ENCODE measurements at places on chromosomes 1 and 21.

- no peak for DNase-seq
These were observed 990.3 kb downstream of the PLA2G4A start for GRCh38 chr1:187819086-187819485.

- no peak for DNase-seq
These were observed 119.5 kb downstream of the CASZ1 start for GRCh38 chr1:10676963-10677362.

DNA sequence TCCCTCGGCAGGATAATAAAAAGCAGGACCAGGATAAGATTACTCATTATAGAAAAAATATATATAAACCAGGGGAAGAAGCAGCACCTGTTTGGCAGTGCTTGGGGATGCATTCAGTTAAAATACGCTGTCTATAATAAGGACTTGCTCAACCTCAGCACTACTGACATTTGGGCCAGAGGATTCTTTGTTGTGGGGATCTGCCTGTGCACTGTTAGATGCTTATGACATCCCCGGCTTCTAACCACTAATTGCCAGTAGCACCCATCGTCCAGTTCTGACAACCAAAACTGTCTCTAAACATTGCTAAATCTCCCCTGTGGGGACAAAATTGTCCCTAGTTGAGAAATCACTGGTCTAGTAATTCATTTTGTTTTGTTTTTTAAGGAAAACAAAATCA lies 242.1 kb downstream of the SLC45A1 start:
- DNase-seq, result no peak

GRCh38 chr1:29478879-29479278 lies 242.6 kb downstream of the PTPRU start:
- DNase-seq, result no peak

DNA sequence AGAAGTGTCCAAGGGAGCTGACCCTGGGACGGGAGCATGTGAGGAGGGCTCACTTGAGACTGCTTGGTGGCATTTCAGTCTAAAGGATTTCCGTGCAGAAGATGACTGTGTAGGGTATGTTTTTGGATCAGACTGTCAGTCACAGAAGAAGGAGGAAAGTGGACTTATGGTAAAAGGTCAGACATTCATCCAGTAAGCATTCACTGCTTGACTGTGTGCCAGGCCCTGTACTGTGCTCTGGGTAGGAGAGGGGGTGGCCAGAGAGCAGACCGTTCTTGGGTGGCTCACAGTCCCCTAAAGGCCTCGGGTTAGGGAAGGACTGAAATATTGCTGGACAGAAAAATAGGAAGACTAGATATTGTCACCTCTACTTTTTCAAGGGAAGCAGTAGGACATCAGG lies 2.1 kb upstream of the SERINC2 start:
- no peak for DNase-seq

GRCh38 chr1:199698222-199698621 lies 329.3 kb upstream of the NR5A2 start:
- DNase-seq, result no peak

GRCh38 chr1:55214934-55215193 lies 300 bp downstream of the USP24 start:
- DNase-seq, result peak; percentile 49

- DNase-seq, result peak; percentile 90
These were observed 812 bp downstream of the NBPF1 start for GRCh38 chr1:16612332-16613172.

DNA sequence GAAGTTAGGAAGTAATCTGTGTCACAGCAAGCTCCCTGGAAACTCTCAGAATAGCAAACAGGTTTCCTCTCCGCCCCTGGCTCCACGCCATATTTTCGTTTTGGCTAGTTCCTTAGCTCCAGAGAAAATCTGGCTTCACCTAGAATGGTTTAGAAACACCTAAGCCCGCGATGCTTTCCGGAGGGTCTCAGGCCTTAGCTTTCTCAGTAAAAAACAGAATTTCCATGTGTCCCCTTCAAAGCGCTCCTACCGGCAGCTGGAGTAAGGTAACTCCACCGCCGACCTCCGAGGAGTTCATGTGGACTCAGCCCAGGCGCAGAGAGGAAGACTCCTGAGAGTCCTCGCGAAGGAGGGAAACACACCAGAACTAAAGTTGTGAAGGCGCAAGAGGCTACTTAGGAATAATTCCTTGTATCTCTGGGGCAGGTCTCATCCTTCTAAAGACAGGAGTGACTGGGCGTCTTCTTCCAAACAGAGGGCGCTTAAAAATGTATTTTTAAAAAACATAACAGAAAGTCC lies 406 bp downstream of the KIAA0040 start:
- peak; percentile 45 for DNase-seq

DNA sequence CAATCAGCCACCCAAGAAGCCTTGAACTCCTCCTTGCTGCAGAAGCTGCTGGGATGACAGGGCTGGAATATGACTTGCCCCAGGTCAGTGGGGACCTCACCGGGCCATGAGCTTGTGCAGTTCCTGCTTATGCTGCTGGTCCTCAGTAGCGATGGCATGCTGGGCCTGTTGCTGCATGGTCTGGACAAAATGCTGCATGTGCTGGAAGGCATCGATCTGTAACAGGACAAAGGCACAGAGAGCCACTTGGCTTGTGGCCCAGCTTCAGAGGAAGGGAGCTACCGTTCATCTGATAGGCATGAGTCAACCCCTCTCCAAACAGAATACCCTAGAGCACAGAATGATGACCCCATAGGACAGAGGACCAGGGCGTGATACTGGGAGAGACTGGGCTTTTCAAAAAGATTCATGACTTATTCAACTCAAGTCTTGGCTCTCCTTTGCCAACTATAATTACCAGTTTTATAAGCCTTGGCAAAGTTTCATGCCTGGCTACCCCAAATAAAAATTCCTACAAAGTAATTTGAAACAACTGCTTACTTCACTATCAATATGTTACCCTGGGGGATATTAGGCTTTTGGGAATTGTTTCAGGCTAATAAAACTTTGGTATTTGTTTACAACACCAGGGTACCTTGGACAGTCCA lies 34.7 kb upstream of the EXOSC10 start:
- DNase-seq, result peak; percentile 40

DNA sequence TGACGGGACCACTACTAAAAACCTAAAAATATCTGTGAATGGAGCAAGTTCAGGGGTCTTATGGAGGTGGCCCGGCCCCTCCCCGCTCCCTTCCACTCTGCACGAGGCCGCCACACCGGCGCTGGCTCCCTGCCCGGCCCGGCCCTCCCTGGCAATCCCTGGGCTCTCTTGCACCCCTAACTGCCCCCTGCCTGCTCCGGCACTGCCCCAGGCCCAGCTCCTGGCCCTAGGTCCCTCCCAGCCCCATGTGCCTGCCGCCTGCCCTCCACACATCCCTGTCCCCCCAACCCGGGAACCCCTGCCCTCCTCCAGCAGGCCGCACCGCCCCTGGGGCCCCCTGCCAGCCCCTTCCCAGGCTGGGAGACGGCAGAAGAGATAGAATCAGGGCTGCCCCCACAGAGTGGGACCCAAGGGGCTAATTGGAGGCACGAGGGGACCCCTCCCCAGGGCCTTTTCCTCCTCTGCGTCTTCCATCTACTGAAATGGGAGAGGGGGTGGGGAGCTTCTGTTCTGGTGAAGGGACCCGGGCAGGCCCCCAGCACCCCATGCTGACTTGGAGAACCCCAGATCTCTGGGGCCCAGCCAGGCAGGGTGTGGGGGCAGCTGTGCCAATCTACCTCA lies 9.3 kb upstream of the CTRC start:
- DNase-seq, result no peak

DNA sequence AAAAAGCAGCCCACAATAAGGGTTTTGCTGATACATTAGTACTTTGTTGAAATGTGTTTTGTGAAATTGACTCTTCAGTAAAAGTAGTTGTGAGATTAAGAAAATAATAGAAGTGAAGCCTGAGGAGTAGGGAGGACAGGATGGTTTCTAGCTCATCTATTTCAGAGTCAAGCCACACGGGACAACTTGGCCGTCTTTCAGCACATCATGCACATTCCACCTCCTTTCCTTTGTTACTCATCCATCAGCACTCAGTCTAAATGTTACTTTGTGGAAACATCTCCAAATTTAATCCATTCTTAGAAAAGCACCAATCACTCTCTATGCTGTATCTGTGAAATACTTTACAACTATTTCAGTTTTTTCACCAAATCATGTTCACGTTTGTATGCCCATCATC lies 223.3 kb downstream of the FGGY start:
- DNase-seq, result no peak

DNA sequence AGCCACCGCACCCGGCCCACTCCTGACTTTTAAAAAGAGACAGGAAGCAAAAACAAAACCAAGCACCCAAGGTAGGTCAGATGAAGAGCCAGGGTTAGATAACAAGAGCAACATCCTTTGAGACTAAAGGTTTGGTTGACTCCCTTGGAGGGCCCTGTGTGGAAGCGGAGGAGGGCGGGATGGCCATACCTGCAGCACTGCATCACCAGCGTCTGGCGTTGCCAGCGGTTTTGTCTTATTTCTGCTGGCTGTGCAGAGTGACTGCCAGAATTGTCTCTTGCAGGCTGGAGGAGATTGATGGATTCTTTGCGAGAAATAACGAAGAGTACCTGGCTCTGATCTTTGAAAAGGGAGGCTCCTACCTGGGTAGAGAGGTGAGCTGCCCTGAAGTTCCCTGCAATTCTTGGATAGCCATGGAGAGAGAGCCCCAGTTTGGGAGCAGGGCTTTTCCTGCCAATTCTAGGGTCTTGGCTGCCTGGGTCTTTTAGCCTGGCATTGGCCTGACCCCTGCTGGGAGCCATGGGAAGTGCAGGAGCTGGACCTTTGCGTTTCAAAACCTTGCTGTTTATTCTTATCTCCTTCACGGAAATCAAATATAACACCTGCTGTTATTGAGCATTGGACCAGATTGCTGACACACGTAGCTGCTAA lies 24.0 kb downstream of the QSOX1 start:
- peak; percentile 64 for DNase-seq

DNA sequence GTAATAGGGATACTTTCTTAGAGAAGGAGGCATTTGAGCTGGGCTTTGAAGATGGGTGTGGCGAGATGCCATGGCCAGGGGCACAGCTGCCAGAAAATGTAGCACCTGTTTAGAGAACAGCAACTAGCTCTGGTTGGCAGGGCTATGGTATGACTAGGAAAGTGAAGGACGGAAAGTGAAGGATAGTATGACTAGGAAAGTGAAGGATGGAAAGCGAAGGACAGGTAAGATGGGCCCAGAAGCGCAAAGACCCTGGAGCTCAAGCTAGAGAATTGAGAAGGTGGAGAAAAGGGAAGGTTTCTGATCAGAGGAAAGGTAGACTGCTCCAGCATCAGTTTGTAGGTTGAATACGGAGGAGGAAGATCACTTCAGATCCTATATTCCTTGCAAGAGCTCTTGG lies 205.4 kb downstream of the SLC35F3 start:
- DNase-seq, result no peak

- no peak for DNase-seq
These were observed 28.8 kb upstream of the CCSAP start for GRCh38 chr1:229371624-229372023.

GRCh38 chr1:3651026-3651929 lies 1.0 kb upstream of the TP73 start:
- no peak for DNase-seq

GRCh38 chr1:56434740-56435139 lies 144.6 kb downstream of the PLPP3 start:
- DNase-seq, result no peak

GRCh38 chr1:65114322-65114721 lies 33.7 kb upstream of the AK4 start:
- peak; percentile 84 for DNase-seq

DNA sequence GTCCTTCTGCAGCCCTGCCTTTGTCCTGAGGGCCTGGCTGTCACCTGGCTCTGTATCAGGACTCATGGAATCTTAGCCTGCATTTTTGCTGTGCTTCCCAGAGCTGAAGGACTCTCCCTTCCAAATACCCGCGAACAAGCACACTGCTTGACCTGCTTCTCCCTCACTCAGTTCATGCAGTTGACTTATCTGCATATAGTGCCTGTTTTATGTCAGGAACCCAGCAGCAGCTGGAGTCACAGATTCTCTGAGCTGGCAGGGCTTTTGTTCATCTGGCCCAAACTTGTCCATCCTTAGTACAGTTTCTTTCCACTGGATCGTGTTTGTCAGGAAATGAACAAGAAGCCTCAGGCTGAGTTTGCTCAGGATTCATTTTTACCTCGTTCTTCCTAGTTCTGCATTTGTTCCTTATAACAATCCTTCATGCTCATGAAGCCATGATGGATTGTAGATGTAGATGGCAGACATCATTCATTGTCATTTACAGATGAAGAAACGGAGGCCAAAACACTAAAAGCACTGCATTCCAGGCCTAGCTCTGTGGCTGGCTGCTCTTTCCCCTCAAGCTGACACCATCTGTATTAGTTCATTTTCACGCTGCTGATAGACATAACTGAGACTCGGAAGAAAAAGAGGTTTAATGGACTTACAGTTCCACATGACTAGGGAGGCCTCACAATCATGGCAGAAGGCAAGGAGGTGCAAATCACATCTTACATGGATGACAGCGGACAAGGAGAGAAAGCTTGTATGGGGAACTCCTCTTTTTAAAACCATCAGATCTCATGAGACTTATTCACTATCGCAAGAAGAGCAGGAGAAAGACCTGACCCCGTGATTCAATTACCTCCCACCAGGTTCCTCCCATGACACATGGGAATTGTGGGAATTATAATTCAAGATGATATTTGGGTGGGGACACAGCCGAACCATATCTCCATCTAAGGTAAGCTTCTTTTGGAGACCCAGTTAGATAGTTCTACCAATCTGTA lies 150.9 kb downstream of the HIVEP3 start:
- no peak for DNase-seq

DNA sequence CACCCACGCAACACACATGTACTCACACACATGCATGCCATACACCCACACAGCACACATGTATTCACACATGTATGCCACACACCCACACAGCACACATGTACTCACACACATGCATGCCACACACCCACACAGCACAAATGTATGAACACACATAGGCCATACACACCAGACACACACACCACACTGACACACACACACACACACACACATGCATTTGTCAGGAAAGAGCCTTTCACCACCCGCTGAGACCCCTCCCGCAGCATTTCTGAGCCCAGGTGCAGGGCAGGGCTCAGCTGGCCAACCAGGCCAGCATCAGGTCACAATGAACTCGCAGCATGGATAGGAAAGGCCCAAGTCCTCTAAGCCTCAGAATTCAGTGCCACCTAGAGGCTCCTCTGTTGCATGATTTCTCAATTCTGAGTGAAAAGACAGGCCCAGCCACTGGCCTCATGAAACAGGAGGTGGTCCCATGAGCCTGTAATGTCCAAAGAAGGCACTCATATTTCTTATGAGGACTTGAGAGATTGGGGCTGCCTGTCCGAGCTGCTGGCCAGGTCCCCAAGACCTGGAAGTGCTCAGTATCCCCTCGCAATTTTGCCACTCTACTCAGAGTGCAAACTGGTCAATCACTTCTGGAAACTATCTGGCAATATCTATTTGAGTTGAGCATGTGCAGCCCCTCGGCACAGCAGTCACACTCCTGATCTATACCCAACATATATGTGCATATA lies 57.3 kb downstream of the PSMG1 start:
- DNase-seq, result peak; percentile 68

DNA sequence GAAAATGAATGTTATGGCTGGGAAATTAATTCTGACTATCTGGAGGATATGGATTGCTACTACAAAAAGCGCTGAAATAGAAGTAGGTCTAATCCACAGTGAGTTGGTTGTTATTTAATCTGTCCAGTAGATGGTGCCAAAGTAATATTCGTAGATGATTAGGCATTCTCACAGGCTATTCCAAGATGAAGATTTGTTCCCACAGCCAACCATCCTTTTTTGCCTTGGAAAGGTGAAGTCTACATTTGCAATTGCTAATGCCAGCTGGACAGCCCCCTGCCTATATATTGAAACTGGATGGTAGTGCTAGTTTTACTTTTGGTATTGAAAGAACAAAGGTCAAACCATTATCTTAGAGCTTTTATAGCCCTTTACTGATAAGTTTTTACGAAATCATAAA lies 43.8 kb downstream of the RBM11 start:
- DNase-seq, result peak; percentile 56
